SJCRH30 (cell line): ENCODE measurements at places on chromosomes 16 and 17.

- no peak for DNase-seq
These were observed 75.1 kb upstream of the ENDOV start for GRCh38 chr17:80339731-80340456.

DNA sequence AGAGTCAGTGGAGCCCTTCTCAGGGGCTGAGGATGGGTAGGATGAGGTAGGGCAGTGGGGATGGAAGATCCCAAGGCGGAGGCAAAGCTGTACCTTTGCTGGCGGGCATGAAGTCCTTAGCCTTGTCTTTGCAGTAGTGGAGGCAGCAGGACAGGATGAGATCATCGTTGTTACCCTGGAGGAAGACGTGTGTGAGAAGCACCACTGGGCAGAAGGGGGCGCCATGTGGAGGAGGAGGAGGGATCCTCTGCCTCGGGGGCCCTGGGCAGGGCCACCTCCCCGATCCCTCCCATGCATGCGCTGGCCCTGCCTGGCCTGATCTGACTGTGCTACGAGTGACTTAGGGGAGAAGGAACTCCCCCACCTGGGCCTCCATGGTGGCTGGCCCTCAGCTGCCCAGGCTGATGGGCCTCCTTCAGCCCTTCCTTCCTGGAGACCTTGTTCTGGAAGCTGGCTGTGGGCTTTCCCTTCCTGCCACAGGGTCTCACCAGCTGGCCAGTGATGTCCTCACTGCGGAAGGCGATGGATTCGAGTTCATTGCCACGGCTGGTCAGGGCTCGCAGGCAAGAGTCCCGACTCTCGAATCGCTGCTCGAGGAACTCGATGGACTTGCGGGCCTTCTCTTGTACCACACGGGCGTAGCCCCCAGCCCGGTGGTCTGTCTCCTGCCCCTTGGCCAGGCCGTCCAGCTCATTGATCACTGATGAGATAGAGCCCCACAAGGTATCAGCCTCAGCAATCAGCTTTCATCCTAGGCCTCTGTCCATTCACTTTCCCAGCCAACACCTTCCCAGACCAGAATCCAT, 10.3 kb downstream of the HIC1 start:
- peak; percentile 52 for DNase-seq

GRCh38 chr17:63516910-63517824, 6.0 kb upstream of the KCNH6 start:
- DNase-seq: no peak

DNA sequence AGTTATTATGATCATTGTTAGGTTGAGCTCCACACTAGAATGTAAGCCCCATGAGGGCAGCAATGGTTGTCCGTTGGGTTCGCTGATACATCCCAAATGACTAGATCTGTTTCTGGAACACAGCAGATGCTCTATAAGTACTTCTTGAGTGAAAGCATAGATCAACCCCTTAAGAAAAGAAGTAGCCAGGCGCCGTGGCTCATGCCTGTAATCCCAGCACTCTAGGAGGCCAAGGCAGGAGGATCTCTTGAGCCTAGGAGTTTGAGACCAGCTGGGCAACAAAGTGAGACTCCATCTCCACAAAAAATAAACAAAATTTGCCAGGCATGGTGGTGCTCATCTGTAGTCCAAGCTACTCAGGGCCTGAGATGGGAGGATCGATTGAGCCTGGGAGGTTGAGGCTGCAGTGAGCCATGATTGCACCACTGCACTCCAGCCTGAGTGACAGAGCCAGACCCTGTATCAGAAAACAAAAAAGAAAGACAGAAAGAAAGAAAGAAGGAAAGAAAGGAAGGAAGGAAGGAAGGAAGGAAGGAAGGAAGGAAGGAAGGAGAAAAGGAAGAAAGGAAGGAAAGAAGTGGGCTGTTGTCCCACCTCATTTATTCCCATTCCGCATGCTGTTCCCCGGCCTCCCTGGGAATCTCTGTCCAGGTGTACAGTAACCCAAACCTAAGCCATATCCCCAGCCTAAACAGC, 54.4 kb upstream of the RPL38 start:
- no peak for DNase-seq

GRCh38 chr16:50624449-50624970, 56.6 kb downstream of the SNX20 start:
- no peak for DNase-seq

DNA sequence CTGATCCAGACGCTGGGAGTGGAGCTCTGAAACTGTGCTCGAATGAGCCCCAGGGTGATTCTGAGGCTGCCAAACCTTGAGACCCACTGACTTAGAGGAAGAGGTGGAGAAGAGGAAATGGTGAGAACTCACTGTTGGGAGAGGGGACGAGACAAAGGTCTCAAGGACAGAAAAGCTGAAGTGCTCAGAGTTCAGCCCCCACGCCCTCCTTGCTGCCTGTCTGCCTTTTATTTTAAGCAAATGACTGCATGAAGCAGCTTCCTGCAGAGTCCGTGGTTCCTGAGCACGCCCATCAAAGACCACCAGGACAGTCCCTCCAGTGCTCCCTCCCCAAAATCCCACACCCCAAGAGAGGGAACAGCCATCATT, 20.4 kb downstream of the COTL1 start:
- DNase-seq: no peak

DNA sequence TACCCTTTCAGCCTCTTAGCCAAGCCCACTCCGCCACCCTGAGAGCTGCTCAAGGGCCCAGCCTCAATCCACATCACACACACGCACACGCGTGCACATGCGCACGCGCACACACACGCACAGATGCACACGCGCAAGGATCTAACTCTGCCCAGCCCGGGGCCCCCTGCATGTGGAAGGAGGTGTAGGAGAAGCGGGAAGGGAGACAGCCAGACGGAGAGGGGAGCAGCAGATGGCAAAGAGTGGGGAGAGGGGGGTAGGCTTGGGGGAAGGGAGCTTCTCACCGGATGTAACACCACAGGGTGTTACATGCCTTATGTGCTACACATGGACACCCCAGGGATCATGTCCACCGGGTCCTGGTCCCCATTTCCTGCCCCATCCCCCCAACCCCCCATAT, 15.3 kb downstream of the DLG4 start:
- no peak for DNase-seq

DNA sequence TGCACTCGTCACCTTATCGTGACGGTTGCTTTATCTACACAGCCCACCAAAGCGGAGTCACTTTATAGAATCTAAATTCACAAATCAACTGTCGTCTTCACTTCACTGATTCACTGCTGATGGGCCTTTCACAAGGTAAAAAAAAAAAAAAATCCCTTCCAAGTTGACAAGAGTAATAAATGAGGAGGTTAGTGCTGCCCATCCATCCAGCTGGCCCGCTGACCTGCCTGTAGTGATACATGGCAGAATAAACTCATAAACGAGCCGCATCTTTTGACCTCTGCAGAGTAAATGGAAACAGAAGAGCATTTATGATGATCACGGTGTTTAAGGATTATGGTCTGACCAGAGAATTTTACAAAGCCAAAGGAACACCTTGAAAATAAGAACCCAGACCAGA, 227.3 kb upstream of the IRX5 start:
- no peak for DNase-seq

- DNase-seq: no peak
These were observed 969.1 kb upstream of the CDH8 start for GRCh38 chr16:63005356-63005755.

GRCh38 chr17:57606111-57606875, 138.8 kb downstream of the CCDC182 start:
- DNase-seq: no peak

DNA sequence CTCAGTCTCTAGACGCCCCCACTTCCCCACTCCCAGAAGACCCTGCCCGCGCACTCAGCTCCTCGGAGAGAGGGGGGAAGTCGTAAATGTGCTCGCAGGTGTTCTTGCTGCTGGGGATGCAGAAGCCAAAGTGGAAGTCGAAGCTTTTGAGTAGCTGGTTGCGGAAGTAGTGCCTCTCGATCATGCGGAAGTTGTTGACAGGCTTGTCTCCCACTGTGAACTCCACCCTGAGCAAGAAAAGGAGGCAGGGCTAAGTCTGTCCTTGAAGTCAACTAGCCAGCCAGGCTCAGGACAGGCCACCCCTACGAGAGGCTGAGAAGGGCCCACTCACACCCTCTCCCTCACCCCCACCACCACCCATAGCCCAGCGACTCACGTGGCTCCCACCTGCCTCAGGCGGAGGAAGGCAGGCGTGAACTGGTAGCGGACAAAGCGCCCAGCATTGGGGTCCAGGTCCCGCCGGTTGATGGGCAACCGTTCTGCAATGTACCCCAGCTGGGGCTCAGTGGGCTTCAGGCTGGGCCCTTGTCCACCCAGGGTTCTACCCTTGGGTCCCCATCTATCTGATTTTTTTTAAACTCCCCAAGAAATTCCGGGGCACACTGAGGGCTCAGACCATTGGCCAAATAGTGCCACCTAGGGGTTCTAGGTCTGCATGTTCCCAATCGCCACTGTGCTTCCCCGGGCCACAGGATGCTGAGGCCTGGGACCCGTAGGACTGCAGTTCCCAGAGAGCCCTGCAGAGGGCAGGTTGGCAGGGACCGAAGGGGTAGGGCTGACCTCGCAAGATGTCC, 4.6 kb downstream of the UNC119 start:
- DNase-seq: peak; percentile 81
